ENCODE measurements at places on chromosomes 11 and 22. TPM values are rescaled to one million over a fixed set of nuclear protein-coding genes. Genes with fewer than 3 reads are reported as not detected.

The OR56A1 gene
- total RNA-seq: not detected

The C11orf42 gene
- total RNA-seq: not detected

The MCM5 gene
- 43.6 TPM for total RNA-seq

The CDC45 gene
- total RNA-seq: 0.70 TPM

The MPEG1 gene
- not detected for total RNA-seq

The IZUMO1R gene
- not detected for total RNA-seq

The SCN2B gene
- total RNA-seq: 1.2 TPM

The TREH gene
- not detected for total RNA-seq

The MUC6 gene
- not detected for total RNA-seq

The SAA1 gene
- total RNA-seq: 322 TPM

The MS4A7 gene
- not detected for total RNA-seq

The RIN1 gene
- total RNA-seq: 5.9 TPM

The ATG2A gene
- total RNA-seq: 16.8 TPM

The CSF2RB gene
- under 0.01 TPM for total RNA-seq

The OR8G1 gene
- not detected for total RNA-seq

The BACE1 gene
- 27.3 TPM for total RNA-seq

The SMPD1 gene
- 38.8 TPM for total RNA-seq

All from renal cortical epithelial cell (primary cell).